ENCODE measurements at places on chromosomes 6 and 20.

GRCh38 chr6:157627195-157627966, 195.7 kb upstream of the SNX9 start:
- no peak for DNase-seq

- DNase-seq = peak; percentile 57
Measured at GRCh38 chr6:13689511-13690256, 22.0 kb downstream of the RANBP9 start.

GRCh38 chr6:104862456-104862855, 2.7 kb upstream of the HACE1 start:
- DNase-seq = peak; percentile 34

DNA sequence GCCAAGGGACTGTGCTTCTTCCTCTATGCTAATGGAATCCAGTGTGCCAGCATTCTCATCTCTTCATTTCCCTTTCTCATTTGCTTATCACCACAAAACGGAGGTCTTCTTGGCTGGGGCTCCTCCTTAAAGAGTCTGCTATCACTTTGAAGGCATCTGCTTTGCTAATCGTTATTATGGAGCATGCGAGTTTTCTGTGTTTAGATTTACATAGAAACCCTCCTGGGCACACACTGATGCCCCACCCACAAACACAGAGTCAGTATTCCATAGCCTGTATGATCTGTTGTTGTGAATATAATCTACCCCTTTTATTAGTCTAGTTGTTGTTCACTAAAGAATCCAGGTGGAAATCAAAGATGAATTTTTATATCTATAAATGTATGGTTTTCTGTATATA, 83.4 kb upstream of the XRN2 start:
- no peak for DNase-seq

- no peak for DNase-seq
Measured at GRCh38 chr20:25245461-25245860, 2.4 kb upstream of the PYGB start.

Data from fibroblast of skin of right biceps (primary cell).